ENCODE measurements at places on chromosomes 6 and 20.

DNA sequence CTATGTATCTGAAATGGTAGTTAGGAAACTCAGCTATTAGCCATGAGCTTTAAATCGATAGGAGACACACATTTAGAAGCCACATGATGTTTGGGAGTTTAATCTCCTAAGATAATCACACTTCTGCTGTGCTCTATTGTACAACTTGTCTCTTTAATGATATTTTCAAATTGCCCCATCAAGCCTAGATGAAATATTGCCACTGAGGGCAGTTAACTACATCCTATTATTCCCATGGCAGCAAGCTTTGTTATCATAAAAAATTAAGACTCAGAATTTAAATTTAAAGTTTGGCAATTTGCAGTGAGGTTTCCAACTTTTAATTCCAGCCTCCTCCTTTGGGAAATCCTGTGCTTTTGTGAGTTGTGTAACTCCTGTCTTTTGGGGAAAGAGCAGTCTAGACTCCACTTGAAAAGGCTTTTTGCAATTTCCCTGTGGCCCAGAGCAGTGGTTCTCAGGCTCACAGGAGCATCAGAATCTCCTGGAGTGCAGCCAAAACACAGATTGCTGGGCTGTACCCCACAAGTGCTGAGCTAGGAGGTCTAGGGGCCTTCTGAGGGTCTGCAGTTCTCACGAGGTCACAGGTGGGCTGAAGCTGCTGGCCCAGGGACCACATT is 792.4 kb downstream of the QKI start:
- DNase-seq, result no peak

DNA sequence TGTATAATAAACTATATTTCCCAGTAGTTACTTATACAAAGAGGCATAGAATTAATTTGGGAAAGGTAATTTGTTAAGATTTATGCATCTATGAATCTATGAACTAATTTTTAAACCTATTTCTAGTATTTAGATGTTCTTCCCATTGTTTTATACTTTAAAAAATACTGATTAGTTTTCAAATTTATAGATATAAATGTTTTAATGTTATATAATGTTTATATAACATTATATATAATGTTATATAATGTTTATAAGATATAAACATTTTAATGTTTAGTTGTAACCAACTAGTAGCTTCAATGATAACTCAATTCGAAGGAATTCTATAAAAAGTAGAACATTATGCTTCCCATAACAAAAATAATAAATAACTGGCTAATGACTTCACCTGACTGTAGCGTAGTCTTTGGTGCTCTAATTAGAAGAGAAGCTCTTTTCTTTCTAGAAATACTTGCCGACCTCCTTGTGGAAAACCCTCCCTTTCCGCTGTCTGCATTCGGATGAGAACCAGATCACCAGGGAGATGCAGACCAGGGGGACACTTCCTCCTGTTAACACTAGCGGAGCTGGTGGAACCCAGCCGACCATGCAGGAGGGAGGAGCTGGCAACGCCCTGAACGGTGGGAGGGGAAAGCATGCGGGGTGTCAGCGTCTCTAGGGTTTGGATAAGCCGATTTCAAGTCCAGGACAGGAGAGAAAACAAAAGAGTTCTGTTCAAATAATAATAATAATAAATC is 158.4 kb downstream of the OR2B2 start:
- peak; percentile 62 for DNase-seq

DNA sequence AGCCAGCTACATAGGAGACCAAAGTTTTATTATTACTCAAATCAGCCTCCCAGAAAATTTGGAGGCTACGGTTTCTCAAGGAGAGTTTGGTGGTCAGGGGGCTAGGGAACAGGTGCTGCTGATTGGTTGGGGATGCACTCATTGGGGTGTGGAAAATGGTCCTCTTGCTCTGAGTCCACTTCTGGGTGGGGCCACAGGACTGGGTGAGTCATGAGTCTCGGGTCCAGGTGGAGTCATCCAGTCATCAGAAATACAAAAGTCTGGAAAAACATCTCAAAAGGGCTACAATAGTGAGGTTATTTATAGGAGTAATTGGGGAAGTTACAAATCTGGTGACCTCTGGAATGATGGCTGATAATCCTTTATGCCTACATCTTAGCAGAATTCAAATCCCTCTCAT is 54.3 kb upstream of the SLC22A16 start:
- no peak for DNase-seq

DNA sequence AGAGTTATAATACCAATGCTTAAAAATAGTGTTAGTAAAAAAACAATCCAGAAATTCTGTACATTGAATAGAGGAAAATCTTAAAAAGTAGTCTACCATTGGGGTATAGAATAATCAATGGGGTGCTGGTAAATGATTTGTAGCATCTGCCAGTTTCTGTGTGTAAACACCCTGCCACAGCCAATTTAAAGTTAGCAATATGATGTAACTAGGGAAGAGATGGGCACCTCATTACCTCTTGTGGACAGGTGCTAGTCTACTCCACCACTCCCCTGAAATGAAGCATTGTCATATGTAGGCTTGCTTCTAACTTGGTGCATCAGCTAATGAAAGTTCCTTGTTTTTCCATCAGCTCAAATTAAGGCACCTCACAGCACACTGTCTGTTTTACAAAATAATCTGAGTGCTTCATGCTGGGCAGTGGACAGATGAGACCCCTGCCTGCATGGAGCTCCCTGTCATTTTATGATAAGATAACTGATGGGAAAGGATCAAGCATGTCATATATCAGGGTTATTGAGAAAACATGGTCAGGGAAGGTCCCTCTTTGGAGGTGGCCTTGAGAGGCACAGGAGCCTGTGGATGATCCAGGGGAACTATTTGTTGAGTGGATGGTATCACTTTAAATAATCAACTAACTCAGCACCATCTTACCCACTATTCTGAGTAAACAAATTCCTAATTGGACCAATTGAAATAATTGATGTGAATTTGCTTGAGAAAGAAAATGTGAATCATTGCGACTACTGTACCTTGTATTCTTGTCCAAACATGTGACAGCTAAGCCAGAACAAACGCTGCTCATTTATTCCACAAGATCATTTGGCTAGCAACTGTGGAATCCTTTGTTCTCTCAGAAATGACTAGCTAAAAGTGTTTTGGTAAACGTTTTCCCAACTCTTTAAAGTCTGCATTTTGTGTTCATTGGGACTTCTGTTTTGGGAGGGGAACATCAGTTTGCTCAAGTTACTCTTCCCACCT is 45.9 kb upstream of the CSE1L start:
- no peak for DNase-seq

- no peak for DNase-seq
These were observed 13.1 kb downstream of the UTRN start for GRCh38 chr6:144298194-144298593.

- no peak for DNase-seq
These were observed 18.7 kb downstream of the UQCC2 start for GRCh38 chr6:33692760-33693158.

- no peak for DNase-seq
These were observed 17.9 kb downstream of the C6orf15 start for GRCh38 chr6:31094389-31094881.

- DNase-seq, result no peak
These were observed 348.0 kb downstream of the HDGFL1 start for GRCh38 chr6:22917344-22917743.

GRCh38 chr20:43530321-43531090 is 23.0 kb downstream of the L3MBTL1 start:
- DNase-seq, result no peak

DNA sequence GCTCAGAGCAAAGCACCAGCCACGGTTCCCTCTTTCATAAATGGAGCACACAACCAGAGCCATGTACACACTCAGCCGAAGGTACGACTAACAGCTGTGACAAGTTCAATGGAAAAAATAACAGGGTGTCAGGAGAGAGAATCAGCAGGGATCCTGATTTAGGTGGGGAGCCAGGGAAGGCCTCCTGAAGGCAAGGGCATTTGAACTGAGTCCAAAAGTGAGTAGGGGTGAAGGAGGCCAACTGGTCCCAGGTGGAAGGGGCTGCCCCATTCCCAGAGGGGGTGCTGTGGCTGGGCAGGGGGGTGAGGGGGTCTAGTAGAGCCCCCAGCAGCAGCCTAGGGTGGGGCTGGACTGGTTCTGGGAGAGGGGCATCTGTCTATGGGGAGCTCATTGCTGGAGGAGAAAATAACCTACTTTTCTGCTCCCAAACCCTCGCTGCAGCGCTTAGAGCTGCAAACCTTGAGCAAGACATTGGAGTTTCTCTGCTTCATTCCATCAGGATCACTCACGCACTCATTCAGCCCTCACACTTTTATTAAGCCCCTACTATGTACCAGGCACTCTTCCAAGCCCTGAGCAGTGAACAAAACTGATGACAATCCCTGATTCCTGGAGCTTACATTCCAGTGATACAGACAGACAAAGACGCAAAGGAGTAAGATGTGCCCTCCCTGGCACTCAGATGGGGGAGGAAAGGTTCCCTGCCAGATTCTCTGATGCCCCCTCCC is 113.5 kb downstream of the TOX2 start:
- DNase-seq, result no peak

- peak; percentile 4 for DNase-seq
These were observed 78.1 kb upstream of the FLRT3 start for GRCh38 chr20:14415467-14415866.

DNA sequence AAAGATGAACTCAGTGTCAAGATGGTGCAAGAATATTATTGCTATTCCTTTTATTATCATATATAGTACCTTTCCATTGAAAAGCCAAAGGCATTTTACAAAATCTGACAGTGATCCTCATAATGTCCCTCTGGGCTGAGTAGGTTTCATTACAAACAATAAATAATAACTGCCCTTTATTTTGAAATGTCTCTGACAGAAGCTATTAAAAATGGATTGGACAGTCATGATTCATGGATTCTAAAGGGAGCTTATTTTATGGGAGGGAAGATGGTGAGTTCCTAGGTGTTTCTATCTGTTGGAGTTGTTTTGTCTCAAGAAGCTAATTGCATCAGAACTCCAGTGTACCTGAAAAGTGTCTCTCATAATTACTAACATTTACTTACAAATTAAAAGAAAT is 30.4 kb upstream of the HDAC2 start:
- DNase-seq, result no peak

- DNase-seq, result no peak
These were observed 69.9 kb upstream of the SCGN start for GRCh38 chr6:25582101-25582500.

- DNase-seq, result no peak
These were observed 367.6 kb downstream of the TENT5A start for GRCh38 chr6:81384921-81385320.
